Stimulated activated effector memory CD8-positive, alpha-beta T cell treated with anti-CD3 and anti-CD28 coated beads, Interleukin-12 subunit alpha, Interleukin-12 subunit beta, amount 100 ng/mL, for 72 hours (primary cell): ENCODE measurements at places on chromosomes 16 and 17.
A peak's percentile ranks its signal among the peaks of the same experiment; 100 is the strongest.

GRCh38 chr17:3723188-3723555, 531 bp upstream of the HASPIN start:
- no peak for DNase-seq

DNA sequence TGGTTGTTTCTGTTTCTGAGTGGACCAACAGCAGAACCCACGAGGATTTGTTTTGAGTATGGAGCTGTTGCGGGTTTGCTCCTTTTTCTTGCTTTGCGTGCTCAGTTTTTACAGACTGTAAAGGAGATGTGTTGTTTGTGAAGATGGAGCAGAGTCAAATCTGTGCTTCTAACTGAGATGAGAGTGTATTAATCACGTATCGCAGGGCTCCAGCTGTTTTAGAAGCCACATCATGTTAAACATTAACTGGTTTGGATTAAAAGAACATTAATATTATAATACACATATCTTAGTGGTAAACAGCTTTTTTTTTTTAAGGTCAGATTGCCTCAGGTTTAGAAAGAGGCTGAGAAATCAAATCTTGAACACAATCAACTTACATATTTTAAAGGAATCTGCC, 69.4 kb downstream of the YPEL2 start:
- no peak for DNase-seq

DNA sequence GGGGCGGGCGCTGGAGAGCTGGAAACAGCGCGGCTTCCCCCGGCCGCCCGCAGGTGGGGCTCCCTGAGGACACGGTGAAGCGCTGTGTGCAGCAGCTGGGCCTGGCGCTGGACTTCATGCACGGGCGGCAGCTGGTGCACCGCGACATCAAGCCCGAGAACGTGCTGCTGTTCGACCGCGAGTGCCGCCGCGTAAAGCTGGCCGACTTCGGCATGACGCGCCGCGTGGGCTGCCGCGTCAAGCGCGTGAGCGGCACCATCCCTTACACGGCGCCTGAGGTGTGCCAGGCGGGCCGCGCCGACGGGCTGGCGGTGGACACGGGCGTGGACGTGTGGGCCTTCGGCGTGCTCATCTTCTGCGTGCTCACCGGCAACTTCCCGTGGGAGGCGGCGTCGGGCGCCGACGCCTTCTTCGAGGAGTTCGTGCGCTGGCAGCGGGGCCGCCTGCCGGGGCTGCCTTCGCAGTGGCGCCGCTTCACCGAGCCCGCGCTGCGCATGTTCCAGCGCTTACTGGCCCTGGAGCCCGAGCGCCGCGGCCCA, 27.8 kb downstream of the SBK1 start:
- DNase-seq, result no peak

DNA sequence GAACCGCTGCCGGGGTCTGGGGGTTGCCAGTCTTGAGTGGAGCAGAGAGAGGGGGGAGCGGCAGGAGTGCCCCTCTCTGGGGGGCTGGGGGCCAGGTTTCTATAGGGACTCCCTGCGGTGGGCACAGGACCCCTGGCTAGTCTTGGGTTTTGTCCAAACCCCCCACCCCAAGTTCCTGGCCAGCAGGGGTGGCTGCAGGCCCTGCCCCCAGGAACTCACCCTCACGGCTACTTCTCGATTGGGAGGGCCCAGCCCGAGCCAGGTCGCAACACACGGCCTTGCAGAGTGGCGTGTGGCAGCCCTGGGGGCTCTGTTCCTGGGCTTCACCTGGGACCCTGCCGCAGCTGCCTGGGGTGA, 601 bp downstream of the CDH15 start:
- no peak for DNase-seq

GRCh38 chr16:7083096-7083495, 249.5 kb upstream of the RBFOX1 start:
- DNase-seq, result no peak

- no peak for DNase-seq
Observed at GRCh38 chr17:16931318-16932060, 40.4 kb downstream of the TNFRSF13B start.

GRCh38 chr17:58324409-58325288, 3.9 kb downstream of the TSPOAP1 start:
- DNase-seq, result no peak

DNA sequence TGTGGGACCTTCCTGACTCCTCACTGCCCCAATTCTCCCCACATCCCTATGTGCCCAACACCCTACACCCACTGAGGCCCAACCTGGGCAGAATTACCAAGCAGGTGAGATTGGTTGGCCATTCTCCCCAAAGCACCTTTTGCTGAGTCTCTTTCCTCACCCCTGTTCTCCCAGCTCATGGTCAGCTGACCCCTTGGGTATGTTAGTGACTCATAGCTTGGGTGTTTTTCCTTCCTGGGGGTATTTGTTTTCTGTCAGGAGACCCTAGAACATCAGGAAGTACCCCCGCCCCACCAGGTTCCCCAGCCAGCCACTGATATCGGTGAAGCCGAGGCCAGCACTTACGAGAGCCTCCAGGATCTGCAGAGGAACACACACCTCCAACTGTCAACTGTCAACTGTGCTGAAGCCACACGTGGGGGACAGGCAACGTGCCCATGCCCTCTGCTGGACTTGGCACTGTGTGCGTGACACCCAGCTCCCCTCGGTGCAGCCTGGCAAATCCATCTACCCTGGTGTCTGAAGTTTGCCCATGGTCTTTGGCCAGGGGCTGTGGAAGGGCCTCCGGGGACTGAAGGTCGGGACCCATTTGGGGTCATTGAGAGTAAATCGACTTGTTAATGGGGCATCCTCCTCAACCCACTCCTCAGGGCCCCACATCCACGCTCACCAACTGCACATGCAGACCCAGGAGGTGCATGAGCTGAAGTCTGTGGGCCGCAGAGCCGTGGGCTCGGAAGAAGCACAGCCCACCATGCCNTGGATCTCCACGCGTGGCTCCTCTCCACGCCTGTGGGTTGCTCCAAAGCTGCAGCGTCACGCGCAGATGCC, 53.1 kb downstream of the METRNL start:
- no peak for DNase-seq

DNA sequence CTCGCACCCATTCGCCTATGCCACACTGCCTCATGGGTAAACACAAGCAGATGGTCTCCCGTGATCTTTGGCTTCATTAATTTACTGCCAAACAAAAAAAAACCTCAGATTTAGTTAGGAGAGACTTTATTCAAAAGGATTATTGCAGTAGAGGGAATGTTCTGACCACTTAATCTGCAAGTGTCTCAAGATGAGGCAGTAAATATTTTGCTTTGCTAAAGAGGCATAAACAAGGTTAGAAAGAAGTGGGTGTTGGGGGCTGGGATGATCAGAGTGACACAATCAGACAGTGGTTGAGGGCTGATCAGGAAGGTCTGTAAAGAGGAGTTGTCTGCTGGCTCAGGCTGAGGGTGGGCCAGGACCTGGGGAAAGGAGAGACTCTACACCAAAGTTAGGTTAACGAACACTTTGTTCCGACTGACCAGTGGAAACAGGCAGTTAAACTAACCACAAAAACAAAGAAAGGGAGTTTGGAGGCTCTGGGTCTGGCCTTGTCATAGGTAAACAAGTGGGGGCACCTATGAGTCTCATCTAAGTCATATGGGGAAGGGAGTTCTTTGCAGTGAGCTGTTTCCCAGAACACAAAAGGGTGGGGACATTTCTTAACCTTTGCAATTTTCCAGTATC, 28.5 kb downstream of the HSD17B2 start:
- DNase-seq, result no peak

- no peak for DNase-seq
Observed at GRCh38 chr16:57113042-57113453, 20.7 kb downstream of the CPNE2 start.

DNA sequence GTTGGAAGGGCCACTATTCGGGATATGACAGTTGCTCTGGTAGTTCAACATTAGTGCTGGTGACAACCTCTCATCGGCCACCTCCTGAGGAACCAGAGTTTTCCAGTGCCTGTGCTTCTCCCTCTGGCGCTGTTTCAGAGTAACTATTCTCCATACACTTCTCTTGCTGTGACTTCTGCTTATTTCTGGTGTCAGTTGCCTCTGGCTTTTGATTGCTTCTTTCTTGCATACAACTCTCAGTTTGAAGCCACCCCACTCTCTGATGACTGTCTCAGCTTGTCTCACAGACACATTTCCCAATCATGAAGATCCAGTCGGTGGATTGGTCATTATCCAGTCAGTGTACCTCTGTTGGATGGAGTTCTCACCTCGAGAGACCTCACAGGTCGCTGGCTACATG, 3.4 kb upstream of the TM4SF5 start:
- DNase-seq, result no peak

DNA sequence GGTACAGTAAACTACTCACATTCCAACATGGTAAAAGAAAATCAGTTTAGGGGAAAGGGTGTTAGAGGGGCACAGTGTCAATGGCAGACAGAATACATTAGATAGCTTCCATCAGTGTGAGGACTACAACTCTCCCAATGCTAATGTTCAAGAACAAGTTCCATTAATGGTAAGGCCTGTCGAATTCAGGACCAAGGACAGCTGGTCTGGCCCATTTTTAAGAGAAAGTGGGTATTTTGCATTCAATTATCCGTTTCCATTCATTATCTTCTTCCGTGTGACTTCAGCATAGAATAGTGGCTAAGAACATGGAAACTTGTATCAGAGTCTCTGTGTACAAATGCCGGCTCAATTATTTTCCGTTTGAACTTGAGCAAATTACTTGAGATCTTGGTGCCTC, 98.4 kb downstream of the XYLT1 start:
- no peak for DNase-seq

- no peak for DNase-seq
Observed at GRCh38 chr16:50667497-50668367, 13.4 kb downstream of the SNX20 start.

- no peak for DNase-seq
Observed at GRCh38 chr17:51617986-51618385, 357.6 kb downstream of the UTP18 start.

DNA sequence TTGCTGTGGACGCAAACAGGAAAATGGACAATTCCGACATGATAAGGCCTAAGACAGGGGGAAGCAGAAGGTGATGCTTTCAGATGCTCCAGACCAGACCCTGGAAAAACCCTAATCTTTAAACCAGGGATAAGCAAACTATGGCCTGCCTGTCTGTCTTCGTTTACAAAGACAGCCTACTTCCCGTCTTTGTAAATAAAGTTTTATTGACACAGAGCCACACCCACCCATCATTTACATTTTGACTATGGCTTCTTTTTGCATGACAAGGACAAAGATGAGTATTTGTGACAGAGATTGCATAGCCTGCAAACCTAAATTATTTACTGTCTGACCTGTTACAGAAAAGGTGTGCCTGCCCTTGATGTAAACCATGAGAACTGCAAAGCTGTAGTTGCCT, 177.9 kb downstream of the WSCD1 start:
- DNase-seq, result no peak

DNA sequence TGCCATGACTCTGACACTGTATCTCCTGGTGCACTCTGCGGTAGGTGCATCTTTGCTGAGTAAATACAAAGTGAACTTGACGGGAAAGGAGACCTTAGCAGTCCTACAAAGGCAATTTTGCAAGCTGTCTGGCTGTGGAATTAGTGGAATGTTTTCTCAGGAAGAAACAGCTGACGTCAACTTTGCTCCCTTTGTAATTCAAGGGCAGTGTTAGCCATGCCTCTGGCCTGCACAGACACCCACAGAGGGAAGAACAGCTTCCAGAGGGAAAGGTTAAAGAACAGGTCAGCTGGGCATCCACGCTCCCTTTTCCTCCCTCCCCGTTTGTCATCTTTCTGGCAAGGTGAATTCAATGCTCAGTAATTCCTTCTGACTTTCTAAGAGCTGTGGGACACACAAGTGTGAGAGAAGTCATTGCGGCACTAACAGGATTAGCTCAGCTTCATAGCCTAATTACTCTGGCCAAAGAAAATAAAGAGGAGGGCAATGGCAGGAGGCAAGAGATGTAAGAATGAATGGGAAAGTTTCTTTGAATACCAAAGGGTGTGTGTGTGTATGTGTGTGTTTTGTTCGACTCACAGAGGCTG, 476.9 kb upstream of the GOT2 start:
- DNase-seq, result no peak

GRCh38 chr16:28318042-28318744, 25.9 kb downstream of the SBK1 start:
- no peak for DNase-seq

GRCh38 chr17:75153780-75154194, 525 bp downstream of the JPT1 start:
- DNase-seq, result peak; percentile 76

GRCh38 chr17:57467801-57468200, 211.5 kb downstream of the MSI2 start:
- no peak for DNase-seq

DNA sequence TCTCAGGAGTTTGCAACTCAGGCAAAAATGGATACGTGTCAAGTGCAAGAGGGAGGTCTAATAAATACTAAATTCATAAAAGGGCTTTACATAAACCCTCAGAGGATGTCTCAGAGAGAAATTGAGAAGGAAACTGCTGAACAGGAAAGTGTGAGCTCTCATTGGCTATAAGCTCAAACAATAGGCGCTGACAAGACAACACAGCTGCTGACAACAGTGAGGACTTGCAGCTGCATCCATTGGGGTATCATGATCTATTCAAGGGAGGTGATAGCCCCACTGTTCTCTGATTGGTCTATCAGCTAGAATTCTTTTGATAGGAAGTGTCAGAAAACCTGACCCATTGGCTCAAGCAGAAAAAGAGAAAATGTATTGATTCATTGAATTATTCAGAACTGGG, 187.2 kb downstream of the CBLN1 start:
- DNase-seq, result no peak

GRCh38 chr17:74049167-74049966, 154.1 kb upstream of the RPL38 start:
- DNase-seq, result no peak

DNA sequence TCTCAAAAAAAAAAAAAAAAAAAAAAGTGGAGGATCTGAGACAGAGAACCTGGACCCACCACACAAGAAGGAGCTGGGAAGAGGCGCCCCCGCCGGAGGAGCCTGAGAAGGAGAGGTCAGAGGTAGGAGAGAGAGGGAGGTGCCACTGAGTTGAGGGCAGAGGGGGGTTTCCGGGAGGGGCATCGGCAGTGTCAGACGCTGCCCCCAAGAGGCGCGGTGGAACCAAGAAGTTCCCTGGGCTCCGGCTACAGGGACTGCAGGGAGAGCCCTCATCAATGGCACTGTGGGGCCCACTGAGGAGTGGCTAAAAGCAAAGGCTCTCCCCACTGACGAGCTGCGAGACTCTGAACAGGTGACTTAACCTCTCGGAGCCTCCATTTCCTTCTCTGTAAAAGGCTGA, 4.2 kb downstream of the CCDC42 start:
- peak; percentile 65 for DNase-seq

DNA sequence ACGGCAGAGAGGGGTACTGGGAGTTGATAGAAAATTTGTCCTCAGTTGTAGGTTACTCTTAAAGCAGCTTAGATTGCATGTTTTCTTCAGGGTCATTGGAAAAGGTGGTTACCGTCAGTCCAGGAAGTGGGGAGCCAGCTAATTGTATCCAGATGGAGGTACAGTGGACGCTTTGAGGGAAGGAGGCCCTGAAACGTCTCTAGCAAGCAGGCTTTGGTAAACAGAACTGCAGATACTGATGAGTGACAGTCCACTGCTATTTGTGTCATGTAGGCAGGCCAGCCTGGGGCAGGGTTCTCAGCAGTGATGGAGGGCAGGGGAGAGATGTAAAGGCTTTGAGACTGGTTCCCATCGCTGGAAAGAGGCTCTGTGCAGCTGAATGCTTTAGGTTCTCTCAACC, 30.2 kb upstream of the ST6GALNAC1 start:
- no peak for DNase-seq

- no peak for DNase-seq
Observed at GRCh38 chr17:1953831-1954230, 71.3 kb downstream of the RTN4RL1 start.

GRCh38 chr16:22979038-22979437, 165.1 kb downstream of the HS3ST2 start:
- DNase-seq, result no peak

- no peak for DNase-seq
Observed at GRCh38 chr17:72373910-72374741, 253.3 kb downstream of the SOX9 start.

GRCh38 chr17:69265873-69266272, 37.2 kb upstream of the ABCA10 start:
- no peak for DNase-seq
